Hematopoietic multipotent progenitor cell treated with erythropoietin and hydrocortisone succinate and interleukin-3 and kit ligand, for 8 days (in vitro differentiated cells): ENCODE measurements at places on chromosomes 13 and 19.

DNA sequence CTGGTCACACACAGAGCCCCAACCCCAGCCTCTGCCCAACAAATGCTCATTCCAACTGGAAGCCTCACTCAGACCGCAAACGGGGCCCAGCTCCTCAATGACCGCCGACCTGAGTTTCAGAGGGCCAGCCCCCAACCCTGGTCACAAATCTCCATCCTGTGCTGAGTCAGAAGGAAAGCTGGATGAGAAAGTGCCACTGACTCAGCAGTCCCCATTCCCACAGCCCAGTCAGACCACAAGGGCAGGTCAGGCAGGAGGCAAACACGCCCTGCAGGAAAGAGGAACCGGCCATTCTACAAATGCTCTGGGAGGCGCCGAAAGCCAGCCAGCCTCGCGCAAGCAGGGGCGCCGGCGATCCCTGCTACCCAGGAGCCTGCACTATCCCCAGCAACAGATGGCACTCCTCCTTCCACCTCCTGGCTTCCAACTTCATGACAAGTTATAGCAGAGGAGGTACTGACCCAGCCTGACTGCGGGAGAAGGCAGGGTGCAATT lies 14.1 kb upstream of the PRKD2 start:
- peak; percentile 54 for DNase-seq

GRCh38 chr19:32373585-32374295 lies 28.3 kb downstream of the ZNF507 start:
- peak; percentile 31 for DNase-seq

GRCh38 chr13:66212511-66212910 lies 1017.6 kb downstream of the PCDH9 start:
- DNase-seq = no peak

- DNase-seq = no peak
Measured at GRCh38 chr19:44990966-44991365, 10.3 kb upstream of the RELB start.

- no peak for DNase-seq
Measured at GRCh38 chr19:19628501-19629134, 598 bp upstream of the LPAR2 start.

GRCh38 chr19:5632657-5633056 lies 9.8 kb downstream of the SAFB start:
- DNase-seq = no peak

DNA sequence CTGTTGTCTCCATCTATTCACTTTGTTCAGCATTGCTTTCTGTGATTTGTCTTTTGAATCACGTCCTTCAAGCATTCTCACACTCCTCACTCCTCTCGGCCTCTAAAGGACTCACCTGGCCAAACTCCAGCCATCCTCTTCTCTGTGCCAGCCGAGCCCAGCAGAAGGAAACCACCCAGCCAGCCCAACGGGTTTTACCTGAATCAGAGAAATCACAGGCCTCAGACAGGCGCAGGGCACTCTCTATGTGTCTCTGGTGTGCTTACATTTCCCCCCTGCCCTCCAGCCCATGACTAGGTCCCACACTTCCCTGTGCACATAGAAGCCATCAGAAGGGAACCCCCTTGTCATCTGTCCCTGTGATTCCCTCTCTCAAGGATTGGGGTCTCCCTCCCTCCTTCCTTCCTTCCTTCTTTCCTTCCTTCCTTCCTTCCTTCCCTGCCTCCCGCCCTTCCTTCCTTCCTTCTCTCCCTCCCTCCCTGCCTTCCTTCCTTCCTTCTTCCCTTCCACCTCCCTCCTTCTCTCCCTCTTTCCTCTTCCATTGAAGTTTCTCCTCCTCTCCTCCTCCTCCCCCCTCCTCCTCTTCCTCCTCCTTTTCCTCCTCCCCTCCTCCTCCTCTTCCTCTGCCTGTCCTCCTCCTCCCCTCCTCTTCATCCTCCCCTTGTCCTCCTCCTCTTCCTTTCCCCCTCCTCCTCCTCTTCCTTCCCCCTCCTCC lies 8.8 kb upstream of the ZNF541 start:
- DNase-seq = no peak

- DNase-seq = no peak
Measured at GRCh38 chr13:24148414-24149235, 11.9 kb upstream of the SPATA13 start.
